ENCODE measurements at places on chromosomes 16 and 17.

DNA sequence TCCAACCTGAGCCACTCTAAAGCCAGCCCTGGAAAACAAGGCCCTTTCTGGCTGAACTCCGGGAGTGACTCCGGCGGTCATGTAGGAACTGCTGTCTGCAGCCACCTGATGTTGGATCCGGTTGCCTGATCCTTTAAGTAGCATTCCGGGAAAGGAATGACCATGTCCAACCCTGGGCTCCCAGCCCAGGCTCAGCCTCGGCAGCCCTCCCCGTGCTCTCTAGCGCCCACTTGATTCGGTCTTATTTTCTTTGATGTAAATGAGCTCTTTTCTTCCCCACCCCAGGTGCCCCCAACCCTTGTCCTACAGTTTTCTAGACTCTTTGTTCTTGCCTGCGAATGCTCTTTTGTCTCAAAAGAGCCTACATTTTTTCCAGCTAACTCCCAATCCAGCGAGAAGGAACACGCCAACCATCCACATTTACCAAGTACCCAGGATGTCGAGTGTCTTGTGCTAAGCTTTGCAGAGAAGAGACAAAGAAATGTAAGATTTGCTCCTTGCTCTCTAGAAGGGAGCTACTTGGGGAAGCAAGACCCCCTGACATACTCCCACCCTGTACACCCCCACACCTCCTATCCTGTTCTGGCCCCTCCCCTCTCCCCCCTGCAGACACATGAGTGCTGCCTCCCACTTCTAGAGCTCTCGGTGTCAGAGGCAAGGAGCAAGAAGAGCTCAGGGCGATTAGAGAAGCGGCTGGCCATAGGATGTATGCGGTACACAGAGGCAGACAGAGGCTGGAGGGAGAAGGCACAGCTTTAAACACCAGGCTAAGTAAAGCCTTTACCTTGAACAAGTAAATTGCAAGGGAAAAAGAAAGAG lies 53.8 kb downstream of the COG7 start:
- DNase-seq, result no peak

DNA sequence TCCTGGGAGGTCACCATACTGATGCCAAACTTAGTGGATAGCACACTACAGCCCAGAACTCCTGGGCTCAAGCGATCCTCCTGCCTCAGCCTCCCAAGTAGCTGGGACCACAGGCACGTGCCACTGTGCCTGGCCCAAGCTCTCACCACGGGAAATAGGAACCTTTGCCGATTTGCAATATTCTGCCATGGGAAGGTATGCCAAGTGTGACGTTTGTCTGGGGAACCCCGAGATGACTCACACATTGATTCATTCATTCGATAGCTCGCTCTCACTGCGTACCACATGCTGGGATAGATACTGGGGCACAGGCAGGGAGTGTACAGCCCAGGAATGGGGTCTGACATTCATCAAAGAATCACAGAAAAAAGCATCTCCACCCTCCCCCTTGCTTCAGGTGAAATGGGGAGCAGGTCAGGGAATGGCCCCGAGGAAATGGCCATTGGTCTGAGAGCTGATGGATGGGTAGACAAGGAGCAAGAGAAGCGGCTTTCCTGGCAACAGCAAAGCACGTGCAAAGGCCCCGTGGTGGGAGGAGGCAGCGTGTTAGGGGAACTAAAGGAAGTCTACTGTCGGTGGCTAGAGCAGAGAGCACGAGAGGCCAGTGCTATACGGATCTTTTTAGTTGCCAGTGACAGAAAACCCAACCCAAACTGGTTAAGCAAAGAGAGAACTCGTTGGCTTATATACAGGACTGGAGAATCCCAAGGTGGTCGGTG lies 44.1 kb downstream of the DNAH17 start:
- no peak for DNase-seq

DNA sequence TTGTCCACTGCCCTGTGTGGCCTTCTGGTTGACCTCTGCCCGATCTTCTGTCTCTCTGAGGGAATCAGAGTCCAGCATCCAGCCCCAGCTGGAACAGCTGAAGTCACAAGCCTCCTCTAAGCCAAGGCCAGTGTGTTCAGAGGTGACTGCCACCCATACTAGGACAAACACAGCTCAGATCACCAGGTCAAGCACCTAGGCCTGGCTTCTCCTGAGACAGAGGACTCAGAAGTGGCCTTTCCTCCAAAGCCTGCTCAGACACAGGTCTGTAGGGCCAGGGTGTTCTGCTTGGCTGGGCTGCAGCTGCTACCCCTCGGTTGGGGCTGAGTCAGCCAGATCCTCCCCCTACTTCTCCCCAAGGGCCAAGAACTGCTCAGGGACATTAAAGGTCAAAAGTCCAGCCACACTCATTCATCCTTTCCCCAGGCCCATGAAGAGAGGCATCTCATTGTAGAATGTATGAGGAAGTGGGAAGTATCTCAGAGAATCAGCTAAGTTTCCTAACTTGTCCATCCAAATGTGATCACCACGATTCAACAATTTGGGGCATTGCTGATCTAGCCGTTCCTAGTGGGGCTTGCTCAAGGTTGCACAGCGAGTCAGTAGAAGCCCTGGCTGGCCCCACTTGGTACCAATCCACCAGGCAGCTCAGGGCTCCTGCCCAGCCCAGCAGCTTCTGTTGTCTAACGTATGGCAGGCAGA lies 7.6 kb downstream of the SLC46A1 start:
- no peak for DNase-seq

- DNase-seq, result no peak
Observed at GRCh38 chr17:78126895-78127238, 1.7 kb downstream of the TMC6 start.

GRCh38 chr16:88719267-88719932 lies 13.1 kb downstream of the CTU2 start:
- no peak for DNase-seq

GRCh38 chr16:66376577-66377305 lies 10.2 kb downstream of the CDH5 start:
- DNase-seq, result no peak

- DNase-seq, result no peak
Observed at GRCh38 chr16:50043358-50043757, 18.3 kb downstream of the CNEP1R1 start.

GRCh38 chr16:30380803-30381208 lies 1.6 kb downstream of the SEPTIN1 start:
- DNase-seq, result no peak

DNA sequence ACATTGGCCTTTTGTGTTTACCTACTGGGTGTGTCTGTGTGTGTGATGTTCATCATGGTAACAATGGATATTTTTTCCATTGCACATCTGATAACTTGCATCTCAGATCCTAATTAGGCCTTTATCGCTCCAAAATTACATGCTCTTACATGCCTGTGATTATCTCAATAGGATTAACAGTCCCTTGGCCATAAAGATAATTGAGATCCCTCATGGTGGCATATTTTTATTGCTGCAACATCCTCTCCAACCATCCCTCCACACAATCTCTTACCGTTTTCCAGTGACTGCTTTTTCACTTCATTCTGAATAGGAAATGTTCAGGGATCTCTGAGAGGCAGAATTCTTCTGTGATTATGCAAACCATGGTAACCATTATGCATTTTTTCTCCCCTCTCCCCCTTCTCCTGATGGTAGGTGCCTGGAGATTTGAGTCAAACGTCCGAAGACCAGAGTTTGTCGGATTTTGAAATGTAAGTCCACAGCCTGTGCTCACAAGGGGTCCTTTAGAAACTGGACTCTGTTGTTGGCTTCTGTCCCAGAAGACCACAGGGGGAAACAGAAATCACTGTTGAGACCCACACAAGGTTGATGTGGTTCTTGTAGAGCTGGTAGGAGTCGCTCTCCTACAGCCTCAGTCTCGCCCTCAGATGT lies 405.5 kb downstream of the CPPED1 start:
- no peak for DNase-seq

GRCh38 chr16:48542020-48542473 lies 67.9 kb downstream of the N4BP1 start:
- no peak for DNase-seq

- no peak for DNase-seq
Observed at GRCh38 chr16:67942510-67943255, 1.2 kb downstream of the LCAT start.

DNA sequence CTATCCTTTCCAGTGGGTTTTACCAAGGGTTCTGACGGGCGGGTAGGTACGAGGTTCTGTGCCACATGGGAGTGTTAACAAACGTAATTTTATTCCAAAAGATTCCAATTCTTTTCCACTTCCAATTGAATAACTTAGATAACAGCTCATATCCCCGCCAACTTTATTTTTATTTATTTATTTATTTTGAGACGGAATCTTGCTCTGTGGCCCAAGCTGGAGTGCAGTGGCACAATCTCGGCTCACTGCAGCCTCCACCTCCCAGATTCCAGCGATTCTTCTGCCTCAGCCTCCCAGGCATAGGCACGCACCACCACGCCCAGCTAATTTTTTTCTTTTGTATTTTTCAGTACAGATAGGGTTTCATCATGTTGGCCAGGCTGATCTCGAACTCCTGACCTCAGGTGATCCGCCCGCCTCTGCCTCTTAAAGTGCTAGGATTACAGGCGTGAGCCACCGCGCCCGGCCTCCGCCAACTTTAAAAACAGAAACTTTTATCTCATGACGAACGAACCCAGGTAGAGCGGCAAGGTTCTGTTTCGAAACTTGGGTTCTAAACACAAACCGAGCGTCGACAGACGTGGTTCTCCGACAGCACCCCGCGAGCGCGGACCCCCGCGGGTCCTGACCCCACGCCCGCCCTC lies 613 bp downstream of the ECI1 start:
- DNase-seq, result no peak

DNA sequence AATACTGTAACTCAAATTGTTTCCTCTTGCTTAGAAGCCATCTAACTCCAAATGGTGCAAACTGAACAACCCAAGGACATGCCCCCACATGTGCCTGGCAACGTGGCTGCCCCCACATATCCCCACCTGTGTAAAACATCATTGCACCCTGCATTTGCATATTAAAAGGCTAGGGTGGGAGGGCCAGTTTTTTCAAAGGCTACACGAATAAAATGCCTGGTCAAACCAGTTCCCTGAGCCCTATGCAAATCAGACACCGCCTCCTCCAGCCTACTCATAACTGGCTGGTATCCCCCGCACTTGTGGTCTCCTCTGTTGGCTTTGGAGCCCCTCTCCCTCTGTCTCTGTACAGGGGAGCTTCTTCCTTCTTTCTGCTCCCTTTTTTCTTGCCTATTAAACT lies 26.7 kb downstream of the C16orf54 start:
- DNase-seq, result no peak

GRCh38 chr17:83180996-83181481 lies 101.6 kb downstream of the METRNL start:
- DNase-seq, result no peak

- no peak for DNase-seq
Observed at GRCh38 chr17:64968652-64969501, 49.6 kb upstream of the LRRC37A3 start.

DNA sequence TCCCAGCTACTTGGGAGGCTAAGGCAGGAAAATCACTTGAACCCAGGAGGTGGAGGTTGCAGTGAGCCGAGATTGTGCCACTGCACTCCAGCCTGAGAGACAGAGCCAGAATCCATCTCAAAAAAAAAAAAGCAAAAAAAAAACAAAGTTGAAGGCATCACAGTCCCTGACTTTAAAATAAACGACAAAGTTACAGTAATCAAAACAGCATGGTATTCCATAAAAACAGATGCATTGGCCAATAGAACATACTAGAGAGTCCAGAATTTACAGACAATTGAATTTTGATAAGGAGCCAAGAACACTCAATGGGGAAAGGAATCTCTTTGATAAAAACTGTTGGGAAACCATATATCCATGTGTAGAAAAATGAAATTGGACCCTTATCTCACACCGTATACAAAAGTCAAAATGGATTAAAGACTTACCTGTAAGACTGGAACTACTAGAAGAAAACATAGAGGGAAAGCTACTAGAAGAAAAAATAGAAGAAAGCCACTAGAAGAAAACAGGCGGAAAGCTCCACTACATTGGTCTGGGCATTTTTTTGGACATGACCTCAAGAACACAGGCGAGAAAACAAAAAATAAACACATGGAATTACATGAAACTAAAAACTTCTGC lies 2.8 kb upstream of the EFCAB13 start:
- DNase-seq, result no peak

DNA sequence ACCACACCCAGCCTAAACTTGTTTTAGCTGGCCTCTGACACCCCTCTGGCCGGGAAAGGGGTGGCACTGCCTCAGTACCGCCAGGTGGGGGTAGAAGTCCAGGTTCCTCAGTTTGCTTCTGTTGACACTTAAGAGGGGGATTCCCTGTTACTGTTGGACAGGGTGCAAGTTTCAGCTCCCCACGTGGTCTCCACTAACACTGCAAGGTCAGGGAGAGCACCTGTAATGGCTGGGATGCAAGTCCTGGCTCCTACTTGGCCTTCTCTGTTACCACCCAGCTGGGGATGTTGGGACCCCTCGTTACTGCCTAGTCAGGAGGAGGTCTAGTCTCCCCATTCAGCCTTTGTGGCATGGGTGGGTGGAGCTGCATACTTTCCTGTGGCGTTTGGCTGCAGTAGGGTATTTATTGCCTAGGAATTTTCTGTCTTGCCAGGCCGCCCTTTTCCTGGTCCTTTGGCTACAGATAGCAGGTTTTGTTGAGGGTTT lies 10.6 kb upstream of the MFAP4 start:
- no peak for DNase-seq

DNA sequence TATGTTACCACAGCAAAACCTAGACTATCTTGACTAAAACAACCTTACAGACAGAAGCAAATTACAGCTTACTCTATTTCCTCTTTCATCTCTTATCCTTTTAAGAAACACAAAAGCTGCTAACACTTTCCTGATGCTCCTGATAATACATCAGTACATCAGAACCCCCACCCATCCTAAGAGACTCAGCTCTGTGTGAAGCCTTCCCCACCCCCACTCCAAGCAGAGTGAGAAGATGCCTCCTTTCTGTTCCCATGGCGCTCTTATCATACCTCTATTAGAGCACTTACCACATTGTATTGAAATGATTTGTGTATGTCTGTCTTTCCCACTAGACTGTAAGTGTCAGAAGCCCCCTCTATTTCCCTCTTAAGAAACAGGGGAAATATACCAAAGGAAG lies 42.4 kb upstream of the HS3ST2 start:
- DNase-seq, result no peak

DNA sequence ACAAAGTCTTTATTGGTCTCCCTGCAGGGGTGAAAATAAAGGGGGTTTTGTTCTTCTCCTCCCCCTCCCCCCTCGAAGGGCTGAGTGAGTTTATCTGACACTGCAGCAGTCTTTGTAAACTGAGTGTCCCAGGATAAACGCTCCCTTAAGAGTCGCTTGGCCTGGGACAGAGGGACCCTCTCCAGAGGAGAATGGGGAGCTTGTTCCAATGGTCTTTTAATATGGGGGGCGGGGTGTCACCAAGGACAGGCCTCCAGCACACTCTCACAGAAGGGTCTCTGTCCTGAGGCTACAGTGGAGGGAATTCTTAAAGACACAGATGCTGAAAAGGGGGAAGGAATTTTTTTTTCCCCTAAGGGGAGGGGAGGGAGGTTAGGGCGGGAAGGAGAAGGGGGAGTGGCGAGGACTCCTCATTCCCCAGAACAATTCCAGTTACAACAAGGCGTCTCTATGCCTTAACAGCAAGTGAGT lies 455.5 kb downstream of the SOX9 start:
- DNase-seq, result no peak

GRCh38 chr17:43946781-43947180 lies 4.5 kb upstream of the PPY start:
- DNase-seq, result no peak

- DNase-seq, result no peak
Observed at GRCh38 chr17:48642059-48642842, 16.1 kb upstream of the HOXB9 start.
